ENCODE measurements at places on chromosomes 13 and 19.
A peak's percentile ranks its signal among the peaks of the same experiment; 100 is the strongest.

DNA sequence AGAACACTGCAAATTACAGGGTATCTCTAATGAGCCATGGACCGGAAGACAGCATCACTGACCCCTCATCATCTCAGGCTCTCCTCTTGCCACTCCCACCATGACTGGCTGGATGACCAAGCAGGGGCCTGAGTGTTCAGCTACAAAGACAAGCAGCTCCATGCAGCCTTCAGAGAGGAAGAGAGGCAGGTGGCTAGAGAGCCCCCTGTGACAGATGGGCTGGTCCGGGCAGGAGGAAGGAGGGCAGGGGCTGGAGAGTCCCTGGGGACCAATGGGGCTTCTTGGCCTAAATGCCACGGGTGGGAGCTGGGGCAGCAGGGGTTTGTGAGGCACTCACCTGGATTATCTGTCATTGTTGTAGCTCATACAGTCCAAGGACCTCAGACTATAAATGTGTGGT, 12.8 kb upstream of the RASA3 start:
- no peak for DNase-seq

DNA sequence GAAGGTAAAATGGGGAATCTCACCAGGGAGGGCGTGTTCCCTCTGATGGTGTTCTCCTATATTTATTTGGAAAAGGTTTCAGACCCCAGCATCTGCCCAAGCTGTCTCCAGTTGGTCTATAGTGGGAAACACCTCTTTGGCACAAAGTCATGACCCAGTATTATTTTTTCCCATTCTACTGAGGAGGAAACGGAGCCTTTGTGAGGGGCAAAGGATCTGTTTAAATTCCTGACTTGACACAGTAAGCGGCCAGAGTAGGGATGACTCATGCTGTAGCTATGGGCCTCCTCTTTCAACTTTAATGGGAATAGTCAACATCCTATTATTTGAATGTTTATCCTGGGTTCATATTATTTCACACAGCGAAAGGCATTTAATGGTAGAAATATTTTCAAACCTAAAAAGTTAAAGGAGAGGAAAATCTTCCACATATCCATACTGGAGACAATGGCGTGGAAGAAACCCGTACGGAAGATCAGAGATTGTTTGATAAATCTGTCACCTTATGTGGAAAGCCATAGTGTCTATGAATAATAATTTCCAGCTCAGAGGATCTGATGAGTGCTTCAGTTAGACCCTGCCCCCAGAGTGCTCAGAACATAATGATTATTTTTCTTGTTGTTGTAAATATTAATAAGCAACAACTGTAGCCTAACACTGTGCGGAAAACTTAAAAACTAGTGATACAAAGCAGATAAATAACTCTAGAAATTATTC, 126.0 kb downstream of the FOXO1 start:
- DNase-seq, result no peak

- no peak for DNase-seq
Observed at GRCh38 chr13:111854403-111854802, 212.5 kb upstream of the SOX1 start.

- peak; percentile 50 for DNase-seq
Observed at GRCh38 chr19:12838182-12838885, at the start of gene MAST1. TSS of gene MAST1 (plus strand) at chr19:12838515. CDS start at chr19:12838573, 58 bp downstream.

DNA sequence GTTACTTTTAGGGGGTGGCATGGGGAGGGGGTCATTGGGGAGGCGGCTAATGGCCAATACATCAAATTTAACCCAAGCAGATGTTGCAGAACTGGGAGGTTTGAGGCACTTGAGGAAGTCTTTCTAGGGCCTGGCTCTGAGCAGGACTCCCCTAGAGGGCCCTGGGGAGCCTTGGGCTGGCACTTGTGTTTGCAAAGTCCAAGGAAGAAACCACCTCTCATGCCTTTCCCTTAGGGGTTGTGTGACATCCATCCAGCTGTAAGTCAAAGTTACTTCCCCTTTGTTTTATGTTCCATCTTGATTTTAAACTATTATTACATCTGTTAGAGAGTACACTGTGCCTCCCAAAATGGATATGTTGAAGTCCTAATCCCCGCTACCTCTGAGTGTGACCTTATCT, 159.9 kb downstream of the KATNAL1 start:
- no peak for DNase-seq

DNA sequence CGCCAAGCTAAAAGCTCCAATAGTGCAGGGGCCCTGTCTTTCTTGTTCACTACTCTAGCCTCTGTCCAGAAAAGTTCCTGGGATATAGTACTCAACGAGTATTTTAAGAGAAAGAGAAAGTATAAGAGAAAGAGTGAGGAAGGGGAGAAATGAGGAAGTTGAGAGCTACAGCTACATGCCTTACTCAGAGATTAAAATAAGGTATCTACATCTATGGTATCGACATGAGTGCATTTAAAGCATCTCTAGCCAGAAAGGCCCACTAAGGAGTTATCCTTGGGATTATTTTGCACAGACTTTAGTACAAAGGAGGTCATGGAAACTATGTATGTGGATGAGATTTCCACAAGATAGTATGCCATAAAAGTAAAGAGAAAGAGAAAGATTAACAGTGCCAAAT, 28.5 kb downstream of the MYCBP2 start:
- DNase-seq, result no peak

GRCh38 chr19:3477951-3478350, 2.4 kb downstream of the SMIM24 start:
- DNase-seq, result no peak

DNA sequence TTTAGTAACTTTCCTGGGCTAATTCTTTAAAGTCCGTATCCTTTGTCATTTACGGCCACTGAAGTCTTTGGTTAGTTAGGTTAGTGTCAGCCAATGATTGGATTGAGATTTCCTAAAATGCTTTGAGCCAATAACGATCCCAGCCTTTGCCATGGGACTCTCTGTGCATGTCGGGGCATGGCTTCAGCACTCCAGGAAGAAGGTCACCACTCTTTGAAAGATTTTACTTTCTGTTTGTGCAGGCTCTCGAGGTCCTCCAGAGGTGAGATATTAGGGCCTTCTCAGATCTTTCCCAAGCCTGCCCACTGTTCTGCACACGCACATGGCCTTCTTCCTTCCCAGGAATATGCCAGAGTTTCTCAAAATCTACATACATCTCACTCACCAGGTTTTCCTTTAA, 153.7 kb upstream of the ARGLU1 start:
- no peak for DNase-seq

DNA sequence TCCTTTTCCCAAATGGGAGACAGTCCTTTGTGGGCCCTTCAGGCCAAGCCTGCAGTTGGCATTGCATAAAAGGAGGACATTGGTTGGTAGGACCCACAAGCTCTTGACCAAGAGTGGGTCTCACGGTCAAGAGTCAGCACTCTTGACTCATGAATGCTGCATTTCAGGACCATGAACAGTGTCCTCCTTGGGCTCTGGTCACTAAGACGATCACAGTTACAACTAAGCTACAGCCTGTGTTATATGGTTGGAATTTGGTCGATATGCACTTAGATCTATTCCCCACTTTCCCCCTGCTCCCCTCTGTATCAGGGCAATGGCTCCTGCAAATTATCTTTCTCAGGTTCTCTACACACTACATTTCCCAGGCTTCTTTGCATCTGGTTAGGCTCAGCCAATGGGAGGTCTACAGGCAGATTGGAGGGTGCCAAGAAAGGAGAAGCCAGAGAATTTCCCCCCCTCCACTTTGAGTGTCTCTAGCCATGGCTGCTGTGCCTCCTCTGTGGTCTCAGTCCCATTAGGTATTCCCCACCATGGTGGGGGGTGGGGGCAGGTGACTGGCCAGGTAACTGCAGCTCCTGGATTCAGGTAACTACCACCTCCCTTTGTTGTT, 3.1 kb upstream of the OLFM2 start:
- no peak for DNase-seq

DNA sequence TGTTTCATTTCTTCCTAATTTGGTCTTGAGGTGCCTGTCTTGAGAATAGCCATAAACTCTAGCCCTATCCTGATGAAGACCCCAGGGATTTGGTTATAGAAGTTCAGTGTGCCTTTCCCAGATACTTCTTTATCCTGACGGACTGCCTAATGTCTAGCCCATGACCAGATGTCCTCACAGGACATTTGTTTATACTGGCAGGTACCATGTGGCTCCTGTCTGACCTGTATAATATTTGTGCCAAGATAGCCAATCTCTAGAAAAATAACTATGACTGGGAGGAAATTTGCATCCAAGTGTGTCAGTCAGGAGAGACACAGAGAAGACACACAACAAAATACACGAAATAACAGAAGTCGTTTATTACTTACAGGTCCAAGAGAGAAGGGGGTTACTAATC, 69.2 kb upstream of the MIR17HG start:
- no peak for DNase-seq

DNA sequence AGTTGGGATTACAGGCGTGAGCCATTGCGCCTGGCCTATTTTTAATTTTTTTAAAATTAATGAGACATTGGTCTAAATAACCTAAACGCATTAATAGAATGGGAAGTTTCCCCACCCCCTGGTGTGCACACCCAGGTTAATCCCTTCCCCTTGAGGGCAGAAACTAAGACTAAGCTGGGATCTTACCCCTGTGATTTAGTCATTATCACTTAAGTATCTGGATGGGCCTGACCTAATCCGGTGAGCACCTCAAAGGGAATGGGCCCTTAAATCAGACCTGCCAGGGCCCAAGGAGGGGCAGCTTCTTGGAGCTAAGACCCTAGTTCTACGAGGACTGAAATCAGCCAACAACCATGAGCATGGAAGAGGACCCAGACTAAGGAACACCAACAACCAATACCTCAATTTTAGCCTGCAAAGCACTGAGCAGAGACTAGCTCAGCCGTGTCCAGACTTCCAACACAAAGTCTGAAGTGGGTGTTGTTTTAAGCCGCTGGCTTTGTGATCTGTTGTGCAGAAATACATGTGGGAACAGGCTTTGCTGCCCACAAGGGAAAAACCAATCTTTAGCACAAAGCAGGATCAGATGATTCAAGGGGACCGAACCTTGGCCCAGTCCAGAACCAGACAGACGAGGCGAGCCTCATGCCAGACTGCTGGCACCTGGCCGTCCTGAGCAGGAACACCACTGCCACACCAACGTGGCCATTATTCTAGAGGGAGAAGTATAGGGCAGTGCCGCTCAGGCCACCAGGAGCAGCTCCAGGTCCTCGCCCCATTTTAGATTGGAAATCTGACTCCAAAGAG, 7.1 kb downstream of the UBE2S start:
- DNase-seq, result no peak

DNA sequence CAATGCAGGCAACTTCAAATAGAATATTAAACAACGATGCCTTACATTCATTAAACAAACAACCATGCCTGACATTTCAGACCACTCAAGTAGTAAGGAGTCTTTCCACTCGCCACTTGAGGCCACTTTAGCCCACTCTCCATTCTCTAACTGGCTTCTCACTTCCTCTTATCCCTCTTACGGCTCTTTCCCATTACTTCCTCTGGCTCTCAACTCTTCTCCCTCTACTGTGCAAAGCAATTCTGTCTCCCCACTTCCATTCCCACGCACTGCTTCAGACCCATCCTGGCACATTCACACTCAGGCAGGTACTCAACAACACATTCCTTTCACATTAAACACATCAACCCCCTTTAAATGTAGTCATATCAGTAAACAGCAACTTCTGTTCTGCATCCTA, 229.8 kb upstream of the IPO5 start:
- no peak for DNase-seq

- no peak for DNase-seq
Observed at GRCh38 chr13:102771298-102772041, 2.1 kb downstream of the TEX30 start.
